ENCODE measurements at places on chromosomes 4 and X. TPM values are rescaled to one million over a fixed set of nuclear protein-coding genes. Genes with fewer than 3 reads are reported as not detected.

- H3K4me3 ChIP-seq, result no peak overlapping the region
- no peak overlapping the region for H3K27ac ChIP-seq
- no peaks in the 10 kb centered on the region for H3K36me3 ChIP-seq
- H3K4me1 ChIP-seq, result no peaks in the 10 kb centered on the region
- no peak for DNase-seq
- H3K27me3 ChIP-seq, result no peaks in the 10 kb centered on the region
Measured at GRCh38 chrX:18676470-18676869, 4.6 kb upstream of the RS1 start.

DNA sequence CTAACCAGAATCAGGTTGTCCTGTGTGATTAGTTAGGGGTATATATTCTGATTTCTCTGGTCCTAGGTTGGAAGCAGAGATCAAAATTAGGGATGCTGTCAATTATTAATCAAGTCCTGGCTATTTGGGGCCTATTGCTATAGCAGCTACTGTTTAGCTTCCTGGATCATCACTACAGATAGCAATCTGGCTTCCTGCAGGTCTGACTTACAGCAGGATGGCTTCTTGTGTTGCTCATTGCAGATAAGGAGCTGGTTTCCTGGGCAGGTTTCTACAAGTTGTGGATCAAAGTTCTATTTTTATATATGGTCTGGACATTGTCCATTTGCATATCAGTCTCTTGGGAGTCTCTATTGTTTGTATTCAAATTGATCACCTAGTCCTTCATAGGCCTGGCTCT is 57.7 kb upstream of the C4orf54 start:
- no peak overlapping the region for H3K27ac ChIP-seq
- H3K4me3 ChIP-seq, result no peak overlapping the region
- DNase-seq, result no peak
- H3K36me3 ChIP-seq, result no peaks in the 10 kb centered on the region

The FAAH2 gene
- total RNA-seq, result 12.1 TPM

DNA sequence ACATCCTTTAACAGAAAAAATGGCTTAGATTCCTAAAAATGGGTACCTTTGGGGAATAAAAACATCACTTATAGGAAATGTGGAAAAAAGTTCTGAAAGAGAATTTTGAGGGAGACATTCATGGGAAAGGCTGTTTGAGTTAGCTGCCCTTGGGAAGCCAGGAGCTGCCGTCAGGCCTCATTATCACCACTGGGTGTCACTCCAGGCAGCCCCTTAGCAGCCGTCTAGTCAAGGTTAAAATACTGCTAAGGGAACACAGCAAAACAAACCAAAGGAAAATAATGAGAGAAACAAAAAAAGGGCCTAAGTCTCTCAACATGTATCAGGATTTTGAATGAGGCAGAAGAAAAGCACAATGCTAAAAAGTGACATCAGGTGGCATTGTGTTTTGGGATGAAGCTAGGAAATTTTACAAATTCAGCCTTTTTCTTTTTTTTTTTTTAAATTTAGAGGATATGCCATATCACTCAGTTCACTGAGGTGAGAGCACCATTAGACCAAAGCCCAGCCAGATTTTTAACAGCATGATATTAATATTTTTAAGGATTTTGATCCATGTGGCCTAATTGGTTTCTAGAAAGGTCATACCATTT is 235.3 kb downstream of the GPAT3 start:
- no peak overlapping the region for H3K27ac ChIP-seq
- H3K36me3 ChIP-seq, result no peaks in the 10 kb centered on the region
- DNase-seq, result peak; percentile 19

The AMER1 gene
- total RNA-seq, result 2.5 TPM

DNA sequence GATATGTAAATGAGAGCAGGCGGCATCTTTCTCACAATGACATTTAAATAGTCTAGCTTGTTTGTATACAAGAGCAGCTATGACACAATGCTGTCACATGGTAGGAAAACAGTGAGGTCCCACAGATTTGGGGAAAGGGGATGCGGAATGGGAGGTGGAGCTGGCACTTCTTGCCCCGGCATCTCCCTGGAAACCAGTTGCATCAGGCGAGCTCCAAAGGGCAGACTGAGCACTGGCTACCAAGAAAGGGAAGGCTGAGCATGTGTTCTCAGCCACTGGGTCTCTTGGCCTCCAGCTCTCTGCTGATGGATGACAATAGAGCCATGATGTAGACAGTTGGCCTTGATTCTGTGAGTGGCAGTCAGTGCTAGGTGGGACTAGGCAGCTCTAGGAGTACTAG is 109.0 kb downstream of the UCHL1 start:
- H3K27me3 ChIP-seq, result peaks cover 28% of the 10 kb centered on the region

The HMX1 gene
- total RNA-seq, result not detected

GRCh38 chr4:190017357-190018200 is 9.5 kb downstream of the FRG2 start:
- H3K36me3 ChIP-seq, result peaks cover 2% of the 10 kb centered on the region
- no peak overlapping the region for H3K27ac ChIP-seq
- peaks cover 34% of the 10 kb centered on the region for H3K4me1 ChIP-seq
- no peak overlapping the region for H3K4me3 ChIP-seq
- DNase-seq, result no peak

GRCh38 chr4:187436251-187436650 is 559.3 kb upstream of the ZFP42 start:
- no peaks in the 10 kb centered on the region for H3K27me3 ChIP-seq
- no peak overlapping the region for H3K27ac ChIP-seq
- no peaks in the 10 kb centered on the region for H3K36me3 ChIP-seq
- no peak for DNase-seq
- H3K4me1 ChIP-seq, result no peaks in the 10 kb centered on the region
- no peak overlapping the region for H3K4me3 ChIP-seq

The PAPSS1 gene
- 33.0 TPM for total RNA-seq

The NAA11 gene
- not detected for total RNA-seq

The NAP1L2 gene
- 2.9 TPM for total RNA-seq

DNA sequence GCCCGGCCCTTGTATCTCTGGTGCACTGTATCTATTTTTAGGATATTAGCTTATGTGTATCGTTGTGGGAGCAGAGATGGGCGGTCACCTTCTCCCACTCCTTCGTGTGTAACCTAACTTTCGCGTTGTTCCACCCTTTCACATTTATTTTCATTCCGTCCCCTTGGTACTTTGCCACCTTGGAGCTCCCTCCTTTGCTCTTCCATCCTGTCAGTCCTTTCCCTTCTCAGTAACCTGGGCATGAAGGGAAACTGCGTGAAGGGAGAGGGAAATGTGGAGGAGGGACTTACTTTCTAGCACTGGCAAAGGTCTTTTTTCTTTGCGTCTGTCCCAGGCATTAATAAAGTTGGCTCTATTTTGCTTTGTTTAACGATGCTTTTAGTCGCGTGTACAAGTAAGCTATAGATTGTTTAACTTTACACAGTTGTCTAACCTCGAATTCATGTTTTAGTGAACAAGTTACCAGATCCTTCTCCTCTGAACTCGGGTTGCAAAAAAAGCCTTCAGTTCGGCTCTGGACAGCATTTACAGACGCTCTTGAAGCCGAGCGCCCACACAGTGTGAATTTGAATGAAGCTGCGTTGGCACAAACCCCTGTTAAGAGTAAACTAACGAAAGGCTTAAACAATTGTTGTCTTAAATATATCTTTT is 3.9 kb downstream of the PCDH10 start:
- no peak for DNase-seq
- peaks cover 8% of the 10 kb centered on the region for H3K36me3 ChIP-seq
- H3K4me1 ChIP-seq, result peaks cover 17% of the 10 kb centered on the region
- H3K27me3 ChIP-seq, result peaks cover 43% of the 10 kb centered on the region

DNA sequence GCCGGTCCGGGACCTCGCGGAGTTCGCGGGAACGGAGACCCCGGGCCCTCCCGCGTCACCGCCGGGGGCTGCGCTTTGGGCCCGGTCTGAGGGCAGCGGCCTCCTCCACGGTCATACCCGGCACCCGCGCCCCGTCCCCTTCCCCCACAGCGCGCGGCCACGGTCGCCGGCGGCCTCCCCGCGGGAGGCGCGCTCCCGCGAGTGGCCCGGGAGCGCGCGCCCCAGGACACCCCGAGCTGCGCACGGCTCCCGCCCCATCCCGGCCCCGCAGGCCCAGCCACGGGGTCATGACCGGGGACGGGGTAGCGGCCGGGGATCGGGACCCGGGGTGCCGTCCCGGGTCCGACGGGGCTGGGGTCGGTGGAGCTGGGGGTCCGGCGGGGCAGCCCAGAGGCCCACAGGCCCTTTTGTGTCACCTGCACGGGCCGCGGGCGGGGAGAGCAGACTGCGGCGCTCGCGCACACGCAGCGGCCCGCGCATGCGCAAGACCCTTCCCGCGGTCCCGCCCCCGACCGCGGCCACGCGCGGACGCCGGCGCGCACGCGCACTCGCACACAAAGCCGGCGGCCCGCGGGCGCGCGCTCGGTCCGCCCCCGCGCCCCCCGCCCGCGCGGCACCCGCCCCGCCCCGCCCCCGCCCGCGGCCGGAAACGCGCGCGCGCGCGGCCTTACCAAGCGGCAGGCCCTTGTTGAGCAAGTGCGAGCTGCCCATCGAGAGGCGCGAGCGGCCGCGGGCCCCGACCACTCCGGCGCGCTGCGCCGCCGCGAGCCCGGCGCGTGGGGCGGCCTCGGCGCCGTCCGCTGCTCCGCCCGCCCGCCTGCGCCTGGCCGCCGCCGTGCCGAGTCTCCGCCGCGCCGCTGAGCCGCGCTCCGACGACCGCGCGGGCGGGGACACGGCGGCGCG is at the start of gene CTBP1:
CTBP1 (minus strand) TSS at position 886 of the 903 bp plus-strand sequence. CDS start 7,799 bp downstream, outside the sequence.
- no peaks in the 10 kb centered on the region for H3K27me3 ChIP-seq
- peak within 1 kb of the TSS; percentile 87 for H3K4me3 ChIP-seq
- H3K4me1 ChIP-seq, result peaks cover 67% of the 10 kb centered on the region
- H3K27ac ChIP-seq, result peak within 1 kb of the TSS; percentile 96

- DNase-seq, result no peak
- H3K36me3 ChIP-seq, result peaks cover 9% of the 10 kb centered on the region
- H3K4me1 ChIP-seq, result no peaks in the 10 kb centered on the region
- no peak overlapping the region for H3K27ac ChIP-seq
- H3K27me3 ChIP-seq, result no peaks in the 10 kb centered on the region
Measured at GRCh38 chr4:13267091-13267490, 217.0 kb downstream of the RAB28 start.

The PNPLA4 gene
- 10.2 TPM for total RNA-seq

DNA sequence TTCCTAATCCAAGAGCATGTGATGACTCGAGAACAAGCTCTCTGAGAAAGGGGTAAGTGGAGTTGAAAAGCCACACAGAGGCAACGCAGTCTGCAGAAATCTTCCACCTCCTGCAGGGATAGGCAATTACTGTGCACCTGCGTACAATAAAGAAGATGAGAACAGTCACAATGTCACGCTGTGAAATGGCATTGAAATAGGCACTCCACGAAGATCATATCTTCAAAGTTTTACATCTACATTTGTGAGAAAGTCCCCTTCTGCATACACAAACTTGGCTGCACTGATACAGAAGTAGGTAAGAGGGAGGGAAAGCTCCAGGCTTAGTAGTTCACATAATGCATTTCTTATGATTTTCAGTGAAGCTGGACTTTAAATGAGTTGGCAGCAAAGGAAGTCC is 27.1 kb downstream of the DDX60L start:
- H3K36me3 ChIP-seq, result peaks cover 12% of the 10 kb centered on the region
- peaks cover 30% of the 10 kb centered on the region for H3K4me1 ChIP-seq
- H3K27me3 ChIP-seq, result no peaks in the 10 kb centered on the region
- no peak for DNase-seq
- no peak overlapping the region for H3K27ac ChIP-seq

DNA sequence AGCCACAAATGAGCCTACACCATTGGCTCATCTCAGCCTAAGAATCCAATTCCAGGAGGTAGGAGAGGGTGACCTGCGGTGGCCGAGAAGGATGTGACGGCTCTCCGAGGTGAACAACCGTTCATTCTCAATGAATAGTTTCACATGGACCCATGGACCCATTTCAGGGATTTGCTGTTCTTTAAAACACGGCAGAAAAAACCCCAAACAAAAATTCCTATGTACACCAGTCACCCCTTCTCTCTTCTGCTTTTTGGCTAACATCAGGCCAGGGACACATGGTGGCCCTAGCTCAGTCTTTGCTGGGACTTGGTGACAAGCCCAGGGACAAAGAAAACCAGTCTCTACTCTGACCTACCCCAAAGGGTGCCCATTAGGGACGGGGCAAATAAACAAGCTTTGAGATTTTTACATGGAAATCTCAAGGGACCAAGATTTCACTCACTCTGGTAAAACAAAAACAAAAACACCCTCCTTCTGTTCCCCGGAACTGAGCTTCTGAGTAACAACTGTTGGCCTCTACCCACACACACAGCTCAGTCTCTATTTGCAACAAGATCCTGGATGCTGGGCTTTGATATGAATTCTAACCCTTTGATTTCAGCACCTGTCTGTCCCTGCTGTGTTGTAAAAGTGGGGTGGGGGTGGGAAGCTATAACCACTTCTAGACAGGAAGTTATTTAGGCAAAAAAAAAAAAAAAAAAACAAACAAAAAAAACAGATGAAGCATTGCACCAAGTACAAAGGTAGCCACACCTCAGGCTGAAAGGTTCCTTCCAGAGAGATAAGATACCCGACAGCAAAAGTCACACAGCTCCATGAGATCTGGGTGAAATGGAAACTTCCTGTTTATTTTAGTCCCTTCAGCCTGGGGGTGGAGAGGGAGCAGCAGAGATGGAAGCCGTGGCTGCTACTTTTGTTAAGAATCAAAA is 49.0 kb downstream of the DDX3X start:
- H3K27ac ChIP-seq, result peak overlapping the region; percentile 98
- DNase-seq, result peak; percentile 56
- H3K36me3 ChIP-seq, result no peaks in the 10 kb centered on the region
- peaks cover 37% of the 10 kb centered on the region for H3K4me1 ChIP-seq
- H3K4me3 ChIP-seq, result peak overlapping the region; percentile 71

GRCh38 chr4:74230902-74231499 is 73.1 kb downstream of the MTHFD2L start:
- no peak overlapping the region for H3K27ac ChIP-seq
- no peaks in the 10 kb centered on the region for H3K27me3 ChIP-seq
- DNase-seq, result peak; percentile 48
- H3K4me3 ChIP-seq, result no peak overlapping the region
- H3K36me3 ChIP-seq, result no peaks in the 10 kb centered on the region
- no peaks in the 10 kb centered on the region for H3K4me1 ChIP-seq

The INTU gene
- 0.48 TPM for total RNA-seq

DNA sequence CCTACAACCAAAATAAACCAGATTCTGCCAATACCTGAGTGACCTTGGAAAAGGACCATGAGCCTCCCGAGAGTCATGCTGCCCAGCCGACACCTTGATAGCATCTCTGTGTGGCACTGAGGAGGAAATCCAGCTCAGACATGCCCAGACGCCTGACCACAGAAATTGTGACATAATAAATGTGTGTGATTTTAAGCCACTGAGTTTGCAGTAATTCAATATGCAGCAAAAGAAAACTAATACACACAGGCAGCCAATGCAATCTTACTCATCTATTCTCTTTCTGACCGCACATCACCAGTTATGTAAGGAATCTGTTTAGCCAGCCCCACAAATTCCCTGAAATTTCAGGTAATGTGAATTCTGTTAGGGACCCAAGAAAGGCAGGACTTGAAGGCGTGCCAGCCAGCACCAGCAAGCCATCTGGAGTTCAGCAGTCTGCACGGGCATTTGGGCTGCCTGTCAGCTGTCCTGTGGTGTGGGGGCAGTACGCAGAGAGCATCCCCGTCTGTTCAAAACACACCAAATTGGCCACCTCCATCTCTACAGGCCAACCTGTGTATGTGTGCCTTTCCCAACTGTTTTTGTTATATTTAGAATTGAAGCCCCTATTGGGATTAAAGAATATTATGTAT is 176.4 kb downstream of the NLGN4X start:
- H3K36me3 ChIP-seq, result no peaks in the 10 kb centered on the region
- no peak overlapping the region for H3K4me3 ChIP-seq
- no peak overlapping the region for H3K27ac ChIP-seq
- no peak for DNase-seq
- no peaks in the 10 kb centered on the region for H3K27me3 ChIP-seq

The RHOXF1 gene
- not detected for total RNA-seq

Measured in activated CD4-positive, alpha-beta memory T cell treated with anti-CD3 and anti-CD28 coated beads for 36 hours (primary cell).